ENCODE measurements at places on chromosomes 16 and 17.

DNA sequence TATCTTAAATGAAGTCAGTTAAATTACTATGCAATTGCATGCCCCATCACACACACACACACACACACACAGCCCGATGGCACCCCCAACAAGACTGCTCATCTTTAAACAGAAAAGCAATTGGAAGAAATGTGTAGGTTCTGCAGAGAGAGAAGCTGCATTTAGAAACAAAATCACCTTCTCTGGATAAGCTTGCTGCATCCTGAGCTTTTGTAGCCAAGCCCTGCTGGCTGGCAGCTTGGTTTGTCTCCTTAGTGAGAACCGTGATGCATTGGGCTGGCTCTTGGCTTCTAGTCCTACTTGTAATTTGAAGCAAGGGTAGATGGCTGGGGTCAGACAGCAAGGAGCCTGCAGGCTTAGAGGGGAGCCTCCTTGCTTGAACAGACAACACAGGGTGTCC lies 153.8 kb downstream of the SOX9 start:
- no peak for DNase-seq

GRCh38 chr16:12061336-12062055 lies 85.0 kb downstream of the SNX29 start:
- no peak for DNase-seq

DNA sequence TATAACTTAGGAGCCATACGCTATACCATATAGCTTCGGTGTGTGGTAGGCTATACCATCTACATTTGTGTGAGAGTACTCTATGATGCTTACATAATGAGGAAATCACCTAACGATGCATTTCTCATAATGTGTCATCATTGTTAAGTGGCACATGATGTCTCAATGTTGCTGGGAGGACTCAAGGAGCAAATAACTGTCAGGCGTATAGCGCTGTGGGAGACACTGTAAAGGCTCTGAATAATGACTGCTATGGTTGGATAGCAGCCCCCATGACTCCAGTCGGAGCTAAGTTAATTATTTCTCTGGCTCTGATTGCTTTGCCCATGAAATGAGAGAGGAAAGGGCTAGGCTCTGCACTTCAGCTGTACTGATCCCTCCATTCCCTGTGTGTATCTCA lies 197.2 kb downstream of the RGS9 start:
- DNase-seq: no peak

DNA sequence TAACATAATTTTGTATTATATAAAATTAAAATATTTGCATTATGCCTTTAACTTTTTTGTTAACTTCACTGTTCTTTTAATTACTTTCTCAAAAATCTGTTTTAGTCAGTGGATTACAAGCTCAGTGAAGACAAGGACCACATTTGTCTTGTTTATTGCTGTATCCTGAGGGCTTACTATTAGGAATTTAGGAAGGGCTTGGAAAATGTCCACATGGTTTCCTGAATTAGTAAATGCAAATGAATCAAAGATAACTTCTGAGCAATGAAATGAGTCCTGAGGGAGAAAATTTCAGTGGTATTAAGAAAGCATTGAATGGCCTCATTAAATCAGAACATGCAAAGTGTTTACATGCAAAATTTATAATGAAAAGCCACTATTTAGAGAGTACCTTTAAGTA lies 1293.2 kb upstream of the GOT2 start:
- DNase-seq: no peak

GRCh38 chr16:6682142-6682811 lies 650.4 kb upstream of the RBFOX1 start:
- peak; percentile 33 for DNase-seq

GRCh38 chr17:77869665-77870132 lies 88.8 kb upstream of the TNRC6C start:
- DNase-seq: no peak

DNA sequence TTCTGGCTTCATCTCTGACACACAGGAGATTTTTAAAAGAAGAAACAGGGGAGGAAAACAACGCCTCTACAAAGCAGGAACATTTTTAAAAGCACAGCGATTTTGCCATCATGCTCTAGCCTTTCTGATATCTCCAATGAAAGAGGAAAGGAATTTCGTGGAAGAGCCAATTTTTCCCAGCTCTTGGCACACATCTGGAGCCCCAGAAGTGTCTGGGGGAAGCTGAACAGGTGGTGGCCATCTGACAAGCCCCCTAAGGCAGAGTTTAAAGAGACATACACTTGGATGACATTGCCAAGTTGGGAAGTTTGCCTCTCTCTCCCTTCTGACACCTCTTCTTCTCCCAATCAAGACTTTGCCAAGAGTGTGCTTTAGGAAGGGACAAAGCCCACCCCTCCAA lies 82.1 kb downstream of the CCT6B start:
- DNase-seq: no peak

DNA sequence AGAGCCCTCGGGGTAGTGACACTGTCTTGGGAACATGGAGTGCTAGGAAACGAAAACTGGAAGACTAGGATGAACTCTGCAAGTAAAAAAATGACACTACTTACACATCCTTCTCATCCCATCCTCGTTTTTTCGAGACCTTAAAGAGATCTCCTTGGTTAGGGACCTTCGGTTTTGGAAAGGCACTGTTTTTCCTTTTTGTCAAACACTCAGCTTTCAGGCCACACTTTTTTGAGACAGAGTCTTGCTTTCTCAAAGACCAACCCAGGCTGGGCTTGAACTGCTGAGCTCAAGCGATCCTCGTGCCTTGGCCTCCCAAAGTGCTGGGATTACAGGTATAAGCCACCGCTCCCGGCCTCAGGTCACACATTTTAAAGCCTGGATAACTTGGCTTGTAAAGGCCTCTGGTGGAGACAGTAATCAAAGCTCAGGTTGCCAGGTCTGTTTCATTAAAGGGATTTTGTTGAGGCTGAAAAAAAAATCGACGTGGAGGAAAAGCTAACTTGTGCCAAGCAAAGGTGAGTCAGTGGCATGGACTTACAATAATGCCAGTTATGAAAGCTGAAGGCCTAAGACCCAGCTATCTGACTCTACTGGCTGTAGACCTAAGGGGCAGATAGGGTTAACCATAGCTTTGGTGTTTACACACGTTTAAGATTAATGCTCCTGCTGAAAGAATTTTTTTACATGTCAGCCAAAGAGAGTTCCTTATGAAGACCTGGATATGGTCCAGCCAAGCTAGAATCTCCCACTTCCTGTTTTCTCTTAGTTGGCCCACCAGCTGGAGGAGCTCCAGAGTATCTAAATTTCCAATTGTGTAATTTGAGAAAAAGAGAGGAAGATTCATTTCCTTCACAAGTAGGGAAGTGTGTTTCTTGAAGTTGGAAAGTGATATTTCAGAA lies 823 bp downstream of the NBR1 start:
- DNase-seq: peak; percentile 12

- no peak for DNase-seq
These were observed 8.1 kb upstream of the KDM8 start for GRCh38 chr16:27195076-27195741.

DNA sequence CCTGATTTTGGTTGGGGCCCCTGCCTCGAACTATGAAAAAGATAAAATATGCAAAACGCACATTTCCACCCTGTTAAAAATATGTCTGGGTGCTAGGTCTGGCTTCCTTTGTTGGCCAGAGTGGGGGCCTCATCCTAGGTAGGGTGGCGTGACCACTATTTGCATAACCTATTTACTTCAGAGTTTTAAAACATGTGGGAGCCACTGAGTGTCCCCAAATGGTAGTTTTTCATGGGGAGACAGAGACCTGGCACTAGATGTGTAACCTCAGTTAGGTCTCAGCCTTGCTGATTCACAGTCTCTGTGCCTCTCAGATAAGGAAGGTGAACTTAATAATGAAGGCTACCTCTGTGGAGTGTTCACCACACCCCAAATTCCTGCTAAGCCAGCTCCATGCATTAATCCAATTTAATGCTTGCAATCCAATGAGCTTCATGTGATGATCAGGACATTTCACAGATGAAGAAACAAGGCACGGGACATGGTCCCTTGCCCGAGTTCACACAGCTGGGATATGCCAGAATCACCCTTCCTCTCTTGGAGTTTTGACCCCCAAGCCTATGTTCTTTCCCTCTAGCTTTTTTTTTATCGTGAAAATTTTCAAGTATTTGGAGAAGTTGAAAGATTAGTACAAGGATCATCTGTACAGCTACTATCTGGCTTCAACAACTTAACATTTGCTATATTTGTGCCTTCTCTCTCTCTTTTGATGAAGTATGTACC lies 103.4 kb downstream of the IRF8 start:
- DNase-seq: no peak

- peak; percentile 37 for DNase-seq
These were observed 121.7 kb downstream of the MYO1D start for GRCh38 chr17:32755045-32755805.

- DNase-seq: no peak
These were observed 19.3 kb downstream of the OGFOD1 start for GRCh38 chr16:56470666-56471065.

GRCh38 chr17:15213381-15214087 lies 51.6 kb downstream of the PMP22 start:
- peak; percentile 7 for DNase-seq

- no peak for DNase-seq
These were observed 47.3 kb downstream of the TBC1D16 start for GRCh38 chr17:79988185-79988971.

DNA sequence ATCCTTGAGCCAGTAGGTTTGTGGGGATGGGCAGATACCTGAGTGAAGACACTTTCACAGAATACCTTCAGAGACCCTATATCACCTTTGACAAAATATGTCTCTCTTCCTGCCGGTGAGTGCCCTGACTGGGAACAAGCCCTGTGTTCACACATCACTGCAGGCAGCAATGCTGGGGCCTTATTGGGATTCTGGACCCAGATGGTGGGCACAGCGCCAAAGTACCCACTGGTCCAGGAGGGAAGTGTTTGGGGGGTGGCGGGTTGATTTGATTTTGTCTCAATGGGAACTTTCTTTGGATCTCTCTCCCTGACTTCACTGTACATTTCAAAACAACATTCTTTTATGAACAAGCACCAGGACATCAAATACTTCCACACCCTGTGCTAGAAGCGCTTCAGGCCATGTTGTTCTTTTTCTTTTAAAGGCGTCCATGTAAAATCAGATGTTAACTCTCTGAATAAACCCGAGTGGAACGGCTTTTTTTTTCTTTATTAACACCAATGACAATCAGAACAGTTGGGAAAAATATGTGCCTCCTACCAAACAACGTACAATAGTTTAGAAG lies 62.4 kb upstream of the AKTIP start:
- no peak for DNase-seq

DNA sequence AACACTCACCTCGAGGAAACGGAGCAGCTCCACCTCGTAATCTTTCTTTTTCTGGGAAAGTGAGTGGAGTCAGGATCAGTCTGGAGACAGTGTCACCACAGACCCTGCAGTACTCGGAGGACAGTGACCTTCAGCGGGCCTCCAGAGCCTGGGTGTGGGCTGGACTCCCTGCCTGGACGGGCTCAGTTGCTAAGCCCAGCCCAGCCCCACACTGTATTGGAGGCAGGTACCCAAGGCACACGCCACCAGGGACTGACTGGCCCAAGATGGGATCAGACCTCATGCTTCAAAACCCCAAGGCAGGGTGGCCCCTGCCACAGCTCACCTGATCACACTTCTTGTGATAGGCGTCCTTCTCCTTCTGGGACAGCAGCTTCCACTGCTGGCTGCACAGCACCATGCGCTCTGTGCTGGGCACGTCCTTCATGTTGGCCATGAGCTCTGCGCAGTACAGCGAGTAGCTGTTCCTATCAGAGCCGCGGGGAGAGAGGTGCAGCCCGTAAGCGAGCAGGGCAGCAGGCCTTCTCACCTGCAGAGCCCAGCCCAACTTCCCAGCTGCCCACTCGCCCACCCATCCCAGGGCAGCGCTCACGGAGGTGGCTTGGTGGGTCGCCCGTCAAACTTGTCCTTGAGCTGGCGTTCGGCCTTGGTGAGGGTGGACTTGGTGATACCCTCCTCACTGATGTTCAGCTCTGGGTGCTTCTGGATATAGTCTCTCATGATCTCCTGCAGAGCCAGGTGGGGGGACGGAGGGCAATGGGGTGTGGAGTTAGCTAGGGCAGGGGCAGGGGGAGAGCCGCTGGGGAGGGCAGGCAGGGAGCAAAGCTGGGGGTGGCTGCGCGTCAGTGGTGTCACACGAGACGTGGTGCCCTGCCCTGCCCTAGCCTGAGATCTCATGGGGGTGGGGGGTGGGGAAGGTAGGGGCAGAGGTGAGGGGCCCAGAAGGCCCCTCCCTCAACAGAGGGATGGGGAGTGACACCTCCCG lies 7.9 kb downstream of the UBTF start:
- DNase-seq: no peak

DNA sequence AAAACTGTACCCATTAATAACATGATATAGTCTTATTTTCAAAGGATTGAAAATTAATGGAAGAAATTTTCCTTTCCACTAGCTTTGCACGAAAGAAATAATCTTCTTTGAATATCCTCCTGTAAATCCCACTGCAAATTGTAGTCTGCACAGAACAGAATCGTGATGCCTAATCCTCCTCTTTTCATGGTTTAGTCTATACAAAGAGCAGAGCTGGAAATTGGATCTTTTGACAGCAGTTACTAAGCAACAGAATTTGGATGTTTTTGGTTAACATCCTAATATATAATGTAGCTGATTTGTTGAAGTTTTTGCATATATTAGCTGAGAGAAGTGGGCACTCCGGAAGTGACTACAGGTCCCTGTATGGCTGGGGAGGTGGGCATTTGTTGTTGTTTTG lies 98.6 kb downstream of the WNT3 start:
- DNase-seq: no peak

GRCh38 chr17:67615011-67615561 lies 102.7 kb upstream of the NOL11 start:
- DNase-seq: no peak

DNA sequence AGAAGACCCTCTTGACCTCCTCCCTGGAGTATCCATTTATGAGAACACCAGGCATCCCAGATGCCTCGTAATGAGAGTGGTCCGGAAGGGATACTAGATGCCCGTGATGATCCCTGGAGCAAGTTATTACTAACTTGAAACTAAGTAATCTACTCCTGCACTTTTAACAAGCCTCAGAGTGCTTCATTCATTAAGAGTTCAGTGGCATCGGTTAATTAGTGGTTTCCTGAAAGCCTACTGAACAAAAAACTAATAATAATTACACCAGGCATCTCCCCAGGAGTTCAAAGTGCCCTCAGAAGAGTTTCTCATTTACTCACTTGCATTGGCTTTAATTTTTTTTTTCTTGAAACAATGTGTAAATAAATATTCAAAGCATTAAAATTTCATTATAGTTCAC lies 22.2 kb downstream of the ZNF75A start:
- no peak for DNase-seq

- no peak for DNase-seq
These were observed 116.9 kb downstream of the DNAH3 start for GRCh38 chr16:21033704-21034103.

- no peak for DNase-seq
These were observed 2.3 kb upstream of the COL1A1 start for GRCh38 chr17:50203604-50204345.
